ENCODE measurements at places on chromosomes 4 and X.

DNA sequence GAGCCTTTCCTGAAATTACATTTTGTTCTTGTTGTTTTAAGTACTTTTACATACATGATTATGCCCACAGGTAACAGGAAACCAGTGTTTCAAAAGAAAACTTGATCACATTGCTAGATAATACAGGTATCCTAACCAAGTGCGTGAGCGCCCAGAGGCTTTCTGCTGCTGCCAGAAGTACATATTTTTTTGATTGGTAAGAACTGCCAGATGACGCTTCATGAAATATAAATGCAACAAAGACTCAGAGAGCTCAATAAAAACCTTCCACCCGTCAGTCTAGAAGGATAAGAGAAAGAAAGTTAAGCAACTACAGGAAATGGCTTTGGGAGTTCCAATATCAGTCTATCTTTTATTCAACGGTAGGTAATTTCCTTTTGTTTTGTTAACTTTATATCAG, at the start of gene EPGN:
EPGN (plus strand) TSS at position 256 of the 400 bp plus-strand sequence; CDS start at position 320, 64 bp downstream.
- no peak for DNase-seq

- DNase-seq: no peak
Observed at GRCh38 chr4:57926311-57926710, 816.1 kb upstream of the IGFBP7 start.

DNA sequence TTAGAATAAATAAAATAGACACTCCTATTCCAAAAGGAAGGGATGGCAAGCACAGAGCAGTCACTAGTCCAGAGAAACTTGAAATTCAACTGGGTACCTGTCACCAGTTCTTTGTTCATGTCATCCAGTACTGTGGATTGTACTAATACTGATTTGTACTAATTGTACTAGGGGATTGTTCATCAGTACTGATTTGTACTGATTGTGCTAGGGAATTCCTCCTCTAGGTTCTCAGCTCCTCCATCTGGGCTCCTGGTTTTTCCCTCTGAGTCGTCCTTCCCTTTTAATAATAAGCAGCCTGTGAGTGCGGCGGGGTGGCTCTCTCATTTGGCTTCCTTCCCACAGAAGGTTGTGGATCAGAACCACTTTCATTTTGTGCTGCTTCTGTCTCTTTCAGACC, 31.0 kb upstream of the SOD3 start:
- DNase-seq: no peak

GRCh38 chr4:107153956-107154355, 117.8 kb upstream of the DKK2 start:
- no peak for DNase-seq

DNA sequence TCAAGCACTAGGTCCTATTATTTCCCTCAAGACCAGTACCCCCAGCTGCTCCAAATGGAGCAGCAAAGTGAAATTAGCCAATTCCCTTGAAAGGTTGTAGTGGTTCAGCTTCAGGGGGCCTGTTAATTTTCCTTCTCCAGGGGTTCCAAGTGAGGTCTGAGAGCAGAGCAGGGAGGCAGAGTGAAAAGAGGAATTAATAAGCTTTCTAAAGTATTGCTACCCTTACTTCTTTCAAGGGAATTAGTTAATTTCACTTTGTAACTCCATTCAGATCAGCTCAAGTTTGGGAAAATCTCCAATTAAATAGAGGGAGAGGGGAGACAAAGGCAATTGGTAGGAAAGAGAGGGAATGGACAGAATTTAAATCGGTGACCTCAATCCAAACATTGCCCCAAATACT, 78.7 kb upstream of the SLC7A11 start:
- no peak for DNase-seq

DNA sequence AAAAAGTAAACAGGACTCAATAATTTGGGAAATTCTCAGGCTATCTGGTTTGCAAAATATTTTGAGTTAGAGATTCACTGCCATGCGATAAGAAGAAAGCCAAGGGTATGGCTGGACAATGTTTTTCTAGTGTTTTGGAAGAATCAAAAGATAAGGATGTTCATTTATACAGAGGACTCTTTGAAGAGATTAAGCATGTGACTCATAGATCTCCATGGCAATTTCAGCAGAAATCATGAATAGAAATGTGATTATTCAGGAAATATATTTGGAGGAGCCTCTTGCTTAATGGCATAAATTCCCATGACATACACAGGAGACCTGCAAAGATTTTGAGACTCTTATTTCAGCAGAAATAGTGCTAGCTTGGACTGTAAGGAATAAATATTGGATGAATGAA, 16.7 kb upstream of the FRAS1 start:
- DNase-seq: no peak

- no peak for DNase-seq
Observed at GRCh38 chrX:19272452-19272851, 71.3 kb upstream of the PDHA1 start.

DNA sequence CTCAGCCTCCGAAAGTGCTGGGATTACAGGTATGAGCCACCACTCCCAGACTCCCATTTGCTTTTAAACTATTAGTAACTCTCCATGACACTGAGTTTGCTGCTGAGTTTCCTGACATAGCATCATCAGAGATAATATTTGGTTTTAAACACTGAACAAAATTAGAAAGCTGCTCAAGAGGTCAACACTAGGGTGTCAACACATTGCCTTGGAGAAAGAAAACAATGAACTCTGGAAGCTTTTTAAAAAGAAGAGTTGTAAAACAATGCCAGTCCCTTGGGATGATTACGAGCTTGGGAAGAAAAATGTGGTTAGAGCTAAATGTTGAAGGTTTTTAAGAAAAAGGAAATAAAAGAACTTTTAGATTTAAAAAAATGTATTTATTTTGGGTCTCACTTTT, 264.8 kb downstream of the CAMK2D start:
- no peak for DNase-seq

DNA sequence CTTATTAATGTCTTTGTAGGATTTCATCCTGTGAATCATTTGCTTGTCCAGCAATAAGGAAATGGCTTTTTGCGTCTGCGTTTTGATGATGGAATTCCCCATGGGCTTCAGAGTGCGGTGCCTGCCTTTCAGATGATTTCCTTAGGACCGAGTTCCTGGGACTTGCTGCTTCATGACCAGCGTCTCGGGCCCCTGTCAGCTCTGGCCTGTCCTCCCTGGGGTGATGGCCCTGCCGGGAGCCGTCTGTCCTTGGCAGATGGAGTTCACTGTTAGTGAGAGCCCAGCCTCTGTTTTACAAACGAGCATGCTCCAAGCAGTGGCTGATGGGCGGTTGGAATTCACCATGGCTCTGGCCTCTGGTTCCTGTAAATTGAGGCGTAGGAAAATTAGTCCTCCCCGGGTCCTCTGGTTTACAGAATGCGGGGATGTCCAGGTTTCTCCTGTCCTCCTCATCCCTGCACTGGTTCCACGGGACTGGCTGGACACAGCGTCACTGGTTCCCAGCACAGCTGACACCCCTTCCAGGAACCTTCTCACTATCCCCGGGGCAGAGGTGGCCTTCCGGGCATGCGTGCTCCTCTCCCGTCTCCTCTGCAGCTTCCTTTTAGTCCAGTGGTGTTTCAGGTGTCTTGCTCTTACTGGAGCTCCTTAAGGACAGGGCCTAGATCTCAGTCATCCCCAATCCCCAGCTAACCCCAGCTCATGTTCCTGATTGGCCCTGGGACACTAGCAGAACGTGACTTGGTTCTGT, 34.9 kb downstream of the TBC1D14 start:
- no peak for DNase-seq

GRCh38 chr4:42655921-42656678, 805 bp downstream of the ATP8A1 start:
- peak; percentile 76 for DNase-seq

- no peak for DNase-seq
Observed at GRCh38 chr4:71026086-71026485, 32.6 kb downstream of the DCK start.

DNA sequence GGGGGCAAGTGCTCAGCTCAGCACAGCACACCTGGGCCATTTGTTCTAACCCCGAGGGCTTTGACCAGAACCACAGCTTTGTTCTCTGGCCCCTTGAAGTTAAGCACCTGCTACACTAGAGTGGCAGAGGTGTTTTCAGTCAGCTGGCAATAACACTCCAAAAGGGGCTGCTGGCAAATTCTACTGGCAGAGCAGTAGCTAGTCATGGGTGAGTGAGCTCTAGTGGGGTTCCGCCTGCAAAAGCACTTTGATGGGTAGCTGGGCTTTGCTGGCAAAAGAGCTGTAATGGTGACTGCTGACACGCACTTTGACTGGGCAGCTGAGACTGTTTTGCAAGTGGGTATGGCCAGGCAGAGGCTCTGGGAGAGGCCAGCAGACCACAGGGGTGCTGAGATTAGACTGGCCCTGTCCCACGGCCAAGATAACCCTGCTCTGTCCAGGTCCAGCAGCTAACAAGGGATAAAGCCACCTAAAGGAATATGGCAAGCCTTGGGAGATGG, 65.2 kb upstream of the TENT5D start:
- no peak for DNase-seq

DNA sequence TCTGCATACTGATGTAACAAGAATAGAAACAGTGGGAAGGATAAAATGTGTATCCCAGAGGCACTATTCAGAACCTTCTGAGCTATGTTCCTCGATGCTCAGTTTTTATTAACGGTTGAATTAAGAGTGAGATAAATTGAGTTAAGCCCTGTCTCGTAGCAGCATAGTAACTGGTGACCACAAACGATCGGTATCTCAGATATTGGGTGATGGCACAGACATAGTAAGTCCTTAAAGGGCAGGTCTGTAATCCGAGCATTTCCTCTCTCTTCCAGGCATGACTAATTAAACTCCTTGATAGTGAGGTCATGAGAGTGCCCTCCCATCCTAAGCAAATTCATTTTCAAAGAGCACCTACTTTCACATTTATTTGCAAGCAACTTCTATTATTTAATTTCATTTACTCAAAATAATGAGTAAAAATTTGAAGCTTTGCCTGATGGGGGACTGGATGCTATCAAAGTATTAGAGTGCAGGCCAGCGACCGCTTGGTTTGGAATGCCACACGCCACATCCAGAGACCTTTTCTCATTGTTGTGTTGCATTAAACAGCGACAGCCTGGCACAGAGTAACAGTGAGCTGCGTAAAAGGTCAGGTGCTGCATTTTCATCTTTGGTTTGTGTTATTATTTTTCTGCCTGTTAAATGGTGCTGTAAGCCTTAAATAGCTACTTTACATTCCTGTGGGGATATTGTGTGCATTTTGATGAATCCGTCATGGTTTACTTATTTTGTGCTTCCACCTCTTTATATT, 101.9 kb downstream of the PCDH7 start:
- no peak for DNase-seq

GRCh38 chrX:137051978-137052642, 18.3 kb upstream of the GPR101 start:
- peak; percentile 73 for DNase-seq

GRCh38 chr4:159018062-159018629, 84.7 kb upstream of the RAPGEF2 start:
- DNase-seq: peak; percentile 43

DNA sequence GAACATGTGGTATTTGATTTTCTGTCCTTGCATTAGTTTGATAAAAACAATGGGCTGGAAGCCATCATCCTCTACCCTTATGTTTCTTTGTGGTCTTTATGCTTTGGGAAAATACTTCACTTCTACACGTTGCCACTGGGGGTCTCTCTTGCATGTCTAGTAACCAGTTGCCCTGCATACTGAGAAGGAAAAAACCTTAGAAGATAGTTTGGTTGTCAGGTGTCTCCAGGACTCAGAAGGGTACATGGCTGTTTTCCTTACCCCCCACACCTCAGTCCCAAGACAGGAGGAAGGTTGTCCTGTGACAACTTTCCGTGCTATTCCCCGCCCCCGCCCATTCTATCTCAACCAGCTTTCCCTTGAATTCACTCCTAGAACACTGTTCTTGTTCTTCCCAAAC, 62.1 kb upstream of the LANCL3 start:
- no peak for DNase-seq

DNA sequence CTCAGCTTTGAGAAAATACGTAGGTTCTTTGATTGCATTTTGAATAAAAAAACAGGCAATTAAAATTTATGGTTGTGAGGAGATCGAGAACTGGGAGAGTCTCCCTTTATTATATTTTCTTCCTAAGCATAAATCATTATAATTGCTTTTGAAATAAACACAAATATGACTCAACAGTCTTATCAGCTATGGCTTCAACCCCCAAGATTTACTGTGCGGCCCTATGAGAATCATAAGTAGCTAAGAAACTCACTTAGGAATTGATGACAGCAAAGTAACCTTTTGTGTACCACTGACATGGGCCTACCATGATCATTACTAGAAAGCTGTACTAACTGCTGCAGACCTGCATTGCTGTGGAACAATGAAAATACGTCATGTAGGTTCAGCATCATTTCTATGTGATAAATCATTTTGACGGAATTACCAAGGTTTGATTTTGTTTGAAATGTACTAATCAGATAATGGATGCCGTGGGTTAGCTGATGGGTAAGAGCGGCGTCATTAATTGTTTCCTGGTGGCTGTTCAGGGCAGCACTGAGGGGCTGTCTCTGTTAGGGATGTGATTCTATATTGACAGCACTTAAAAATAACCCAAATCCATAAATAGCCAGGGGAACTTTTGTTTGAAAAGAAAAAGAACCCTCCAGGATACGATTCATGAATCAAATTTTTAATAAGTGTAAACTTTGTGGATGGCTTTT, 51.5 kb upstream of the GPRIN3 start:
- DNase-seq: no peak

DNA sequence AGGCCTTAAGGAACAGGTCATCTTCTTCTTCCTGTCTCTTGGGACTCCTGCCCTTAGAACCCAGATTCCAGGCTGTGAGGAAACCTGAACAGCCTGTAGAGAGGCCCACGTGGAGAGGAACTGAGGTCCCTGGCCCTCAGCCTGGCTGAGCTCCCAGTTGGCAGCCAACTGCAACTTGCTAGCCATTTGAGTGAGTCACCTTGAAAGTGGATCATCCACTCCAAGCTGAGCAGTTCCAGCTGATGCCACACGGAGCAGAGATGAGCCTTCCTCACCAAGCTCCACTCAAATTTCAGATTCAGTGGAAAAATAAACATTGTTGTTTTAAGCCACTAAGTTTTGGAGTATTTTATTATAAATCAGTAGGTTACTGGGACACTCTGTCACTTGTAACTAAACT, 392.5 kb downstream of the BCOR start:
- DNase-seq: no peak

DNA sequence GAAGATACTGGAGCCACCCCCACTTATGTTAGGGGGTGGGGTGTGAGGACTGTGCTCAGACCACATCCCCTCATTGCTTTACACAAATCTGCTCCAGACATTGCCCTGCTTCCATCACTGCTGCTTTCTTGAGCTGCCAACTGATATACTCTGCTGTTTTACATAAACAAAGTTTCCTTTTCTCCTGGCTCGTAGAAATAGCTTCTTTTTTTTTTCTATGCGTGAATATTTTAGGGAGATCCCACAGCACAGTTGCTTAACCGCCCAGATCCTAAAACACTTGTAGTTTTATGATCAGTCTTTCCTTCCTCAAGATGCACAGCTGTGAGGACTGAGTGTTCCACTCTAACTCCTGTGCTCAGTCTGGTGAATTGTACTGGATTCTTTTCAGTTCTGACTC, 768.4 kb downstream of the PCDH18 start:
- no peak for DNase-seq

DNA sequence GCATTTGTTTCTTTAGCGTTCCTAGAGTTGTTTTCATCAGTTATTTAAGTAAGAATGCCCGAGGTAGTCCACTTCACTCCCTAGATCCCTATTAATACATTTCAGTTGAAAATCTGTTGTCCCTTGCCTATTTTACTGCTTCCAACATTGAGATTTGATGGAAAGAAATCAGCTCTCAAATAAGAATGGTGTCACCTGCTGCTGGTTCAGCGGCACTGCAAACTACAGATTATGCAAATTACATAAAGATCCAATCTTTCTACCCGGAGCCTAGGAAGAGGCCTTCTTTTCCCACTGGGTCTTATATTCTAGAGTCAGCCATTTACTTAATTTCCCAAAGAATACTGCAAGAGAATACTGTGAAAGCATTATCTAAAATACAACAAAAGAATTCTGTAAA, 597.6 kb upstream of the MAGEB2 start:
- DNase-seq: no peak

Data from GM06990 (cell line).